ENCODE measurements at places on chromosomes 4 and X. TPM values are rescaled to one million over a fixed set of nuclear protein-coding genes. Genes with fewer than 3 reads are reported as not detected.
A peak's percentile ranks its signal among the peaks of the same experiment; 100 is the strongest.

DNA sequence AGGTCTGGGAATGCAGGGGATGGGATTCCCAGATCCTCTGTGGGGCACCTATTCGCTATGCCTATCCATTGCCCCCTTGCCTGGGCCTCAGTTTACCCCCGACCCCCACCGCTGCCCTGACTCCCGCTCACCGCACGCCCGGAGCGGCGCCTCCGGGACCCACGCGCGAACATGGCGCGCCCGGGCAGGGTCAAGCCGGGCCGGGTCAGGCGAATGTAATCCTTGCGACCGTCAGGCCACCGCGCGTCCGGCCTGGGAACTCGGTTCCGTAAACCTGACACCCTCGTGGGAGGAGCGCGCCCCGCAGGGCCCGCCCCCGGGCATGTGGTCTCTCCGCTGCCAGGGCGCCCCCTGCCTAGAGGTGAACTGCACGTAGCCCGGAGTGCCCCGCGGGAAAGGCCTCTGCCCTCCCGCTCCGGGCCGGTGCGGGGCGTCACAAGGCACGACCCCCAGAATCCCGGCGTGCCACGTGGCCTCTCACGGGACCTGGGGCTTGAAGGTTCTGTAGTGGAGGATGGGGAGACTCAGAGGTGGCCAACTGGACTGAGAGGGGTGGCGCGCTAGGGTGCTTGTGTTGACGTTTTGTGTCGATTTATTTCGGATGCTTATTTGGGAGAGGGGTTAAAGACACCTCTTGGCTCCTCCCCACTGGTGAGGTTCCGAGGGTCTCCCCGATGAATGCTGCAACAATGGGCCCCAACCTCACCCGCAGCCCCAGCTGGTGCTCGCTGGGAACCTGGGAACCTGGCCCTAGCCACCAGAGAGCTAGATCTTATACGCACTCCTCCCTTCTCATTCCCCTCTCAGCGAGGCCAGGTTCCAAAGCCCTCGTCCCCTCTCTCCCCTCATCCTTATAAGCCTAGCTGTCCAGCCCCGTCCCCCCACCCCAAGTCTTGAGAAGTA, at the start of gene PRICKLE3:
TSS of gene PRICKLE3 (minus strand) at position 249 of the 903 bp plus-strand sequence. CDS start at position 173, 76 bp downstream.
- peak; percentile 86 for DNase-seq

GRCh38 chrX:132712350-132712749, 223.5 kb upstream of the MBNL3 start:
- DNase-seq, result no peak

GRCh38 chr4:48178931-48179330, 44.9 kb upstream of the TXK start:
- no peak for DNase-seq

DNA sequence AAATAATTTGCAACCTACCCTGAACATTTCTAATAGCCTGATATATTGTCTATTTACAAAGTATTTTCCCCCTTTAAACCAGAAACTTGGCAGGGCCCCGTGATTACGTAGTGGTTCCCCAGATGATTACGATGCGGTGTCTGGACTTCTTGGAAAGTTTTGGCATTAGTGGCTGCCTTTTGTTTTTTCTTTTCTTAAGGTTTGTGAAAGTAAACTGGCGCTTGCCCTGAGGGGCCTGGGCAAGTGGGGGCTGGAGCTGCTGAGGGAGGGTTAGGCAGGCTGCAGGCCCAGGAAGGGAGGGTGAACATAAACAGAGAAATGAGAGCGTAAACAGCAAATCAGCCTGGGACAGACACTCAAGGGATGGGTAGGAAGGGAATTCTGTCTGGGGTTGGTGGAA, 123.6 kb upstream of the MSX1 start:
- DNase-seq, result no peak

GRCh38 chr4:19987746-19988145, 264.0 kb upstream of the SLIT2 start:
- DNase-seq, result no peak

TRO gene
- 4.2 TPM for total RNA-seq

CCNI gene
- 166 TPM for total RNA-seq

GRCh38 chr4:176286728-176287127, 17.7 kb upstream of the ASB5 start:
- DNase-seq, result no peak

GABRE gene
- total RNA-seq, result 1.7 TPM

PHEX gene
- not detected for total RNA-seq

- DNase-seq, result no peak
Measured at GRCh38 chr4:128354205-128354821, 66.7 kb upstream of the PGRMC2 start.

DNA sequence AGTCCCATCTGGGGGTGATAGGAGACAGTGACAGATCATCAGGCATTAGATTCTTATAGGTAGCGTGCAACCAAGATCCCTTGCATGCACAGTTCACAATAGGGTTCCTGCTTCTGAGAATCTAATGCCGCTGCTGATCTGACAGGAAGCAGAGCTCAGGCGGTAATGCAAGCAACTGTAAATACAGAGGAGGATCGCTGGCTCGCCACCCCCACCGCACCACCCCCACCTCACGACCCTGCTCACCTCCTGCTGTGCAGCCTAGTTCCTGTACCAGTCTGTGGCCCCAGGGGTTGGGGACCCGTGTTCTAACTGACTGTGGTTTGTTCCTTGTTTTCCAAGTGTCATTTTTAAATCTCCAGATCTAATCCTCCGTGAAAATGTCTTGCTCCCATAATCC, 89.0 kb upstream of the MAPK10 start:
- DNase-seq, result no peak

NXF2B gene
- not detected for total RNA-seq

- no peak for DNase-seq
Measured at GRCh38 chr4:93645120-93645519, 183.4 kb upstream of the ATOH1 start.

GRCh38 chrX:17567187-17567586, 170.1 kb upstream of the SCML1 start:
- DNase-seq, result peak; percentile 19

CFI gene
- 6.1 TPM for total RNA-seq

DNA sequence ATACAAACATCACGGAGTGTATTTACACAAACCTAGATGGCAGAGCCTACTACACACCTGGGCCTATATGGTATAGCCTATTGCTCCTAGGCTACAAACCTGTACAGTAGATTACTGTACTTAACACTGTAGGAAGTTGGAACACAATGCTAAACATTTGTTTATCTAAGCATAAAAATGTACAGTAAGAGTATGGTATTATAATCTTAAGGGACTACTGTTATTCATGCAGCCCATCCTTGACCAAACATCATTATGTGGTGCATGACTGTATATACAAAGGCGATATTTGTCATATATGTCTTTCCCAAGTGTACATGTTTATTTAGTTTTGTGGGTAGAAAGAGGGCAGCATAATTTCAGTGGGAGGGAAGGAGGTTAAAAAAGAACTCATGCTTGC, 177.7 kb upstream of the FSTL5 start:
- no peak for DNase-seq

LAS1L gene
- total RNA-seq, result 15.6 TPM

Measured in psoas muscle (tissue), 8 donors.